ENCODE measurements at places on chromosomes 16 and 17.

GRCh38 chr17:13957636-13958035, 111.7 kb upstream of the COX10 start:
- no peak for DNase-seq
- H3K4me1 ChIP-seq: no peaks in the 10 kb centered on the region
- no peak overlapping the region for H3K27ac ChIP-seq
- H3K36me3 ChIP-seq: no peaks in the 10 kb centered on the region

GRCh38 chr16:57610611-57611010, 17.8 kb upstream of the ADGRG1 start:
- H3K36me3 ChIP-seq: no peaks in the 10 kb centered on the region
- H3K4me1 ChIP-seq: no peaks in the 10 kb centered on the region
- no peak overlapping the region for H3K4me3 ChIP-seq
- H3K27ac ChIP-seq: no peak overlapping the region
- no peak for DNase-seq
- H3K27me3 ChIP-seq: no peaks in the 10 kb centered on the region

DNA sequence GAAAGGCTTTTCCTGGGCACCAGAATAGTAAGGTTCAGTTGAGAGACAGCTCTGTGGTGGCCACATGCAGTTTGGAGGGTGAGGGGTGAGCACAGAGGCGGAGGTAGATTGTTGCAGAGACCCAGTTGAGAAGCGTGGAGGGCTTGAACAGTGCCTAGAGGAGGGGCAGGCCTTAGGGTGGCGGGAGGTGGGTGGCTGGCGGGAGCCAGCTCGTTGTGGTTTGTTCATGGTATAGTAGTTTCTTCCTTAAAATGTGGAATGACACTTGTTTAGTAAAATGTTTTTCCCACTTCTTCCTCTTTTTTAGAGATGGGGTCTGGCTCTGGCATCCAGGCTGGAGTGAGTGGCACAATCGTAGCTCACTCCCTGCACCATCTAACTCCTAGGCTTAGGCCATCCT, 14.2 kb downstream of the USP10 start:
- no peak overlapping the region for H3K27ac ChIP-seq
- H3K36me3 ChIP-seq: no peaks in the 10 kb centered on the region
- no peak overlapping the region for H3K4me3 ChIP-seq
- no peak for DNase-seq
- peaks cover 3% of the 10 kb centered on the region for H3K4me1 ChIP-seq

DNA sequence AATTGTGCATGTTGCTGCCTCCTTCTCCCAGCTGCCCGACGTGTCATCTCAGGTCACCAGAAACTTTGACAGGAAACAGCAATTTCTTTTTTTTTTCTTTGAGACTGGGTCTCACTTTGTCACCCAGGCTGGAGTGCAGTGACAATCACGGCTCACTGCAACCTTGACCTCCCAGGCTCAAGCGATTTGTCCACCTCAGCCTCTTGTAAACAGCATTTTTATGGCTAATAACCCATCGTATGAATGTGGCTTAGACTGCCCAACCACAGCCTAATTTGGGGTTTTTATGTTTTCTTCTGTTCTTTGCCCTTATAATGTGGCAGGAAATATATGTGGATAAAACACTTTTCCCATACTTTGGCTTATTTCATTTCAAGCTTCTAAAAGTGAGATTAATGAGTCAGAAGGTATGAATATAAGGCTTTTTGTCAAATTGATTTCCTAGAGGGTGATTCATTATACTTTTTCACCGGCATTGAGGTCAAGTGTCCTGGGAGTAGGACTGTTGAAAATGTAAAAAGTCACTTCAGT, 31.0 kb upstream of the SLC5A10 start:
- no peak overlapping the region for H3K27ac ChIP-seq
- H3K4me3 ChIP-seq: no peak overlapping the region
- no peaks in the 10 kb centered on the region for H3K27me3 ChIP-seq

- no peak for DNase-seq
- H3K36me3 ChIP-seq: peaks cover 41% of the 10 kb centered on the region
- no peak overlapping the region for H3K27ac ChIP-seq
- H3K4me1 ChIP-seq: no peaks in the 10 kb centered on the region
Measured at GRCh38 chr17:58492238-58493121, 4.3 kb upstream of the HSF5 start.

- no peak overlapping the region for H3K4me3 ChIP-seq
- H3K4me1 ChIP-seq: peaks cover 9% of the 10 kb centered on the region
- H3K36me3 ChIP-seq: no peaks in the 10 kb centered on the region
- no peak for DNase-seq
- H3K27me3 ChIP-seq: no peaks in the 10 kb centered on the region
- H3K27ac ChIP-seq: no peak overlapping the region
Measured at GRCh38 chr16:17392127-17392856, 78.5 kb downstream of the XYLT1 start.

- H3K27me3 ChIP-seq: no peaks in the 10 kb centered on the region
- no peaks in the 10 kb centered on the region for H3K4me1 ChIP-seq
- H3K27ac ChIP-seq: no peak overlapping the region
Measured at GRCh38 chr17:78995022-78995760, 14.4 kb downstream of the CANT1 start.

DNA sequence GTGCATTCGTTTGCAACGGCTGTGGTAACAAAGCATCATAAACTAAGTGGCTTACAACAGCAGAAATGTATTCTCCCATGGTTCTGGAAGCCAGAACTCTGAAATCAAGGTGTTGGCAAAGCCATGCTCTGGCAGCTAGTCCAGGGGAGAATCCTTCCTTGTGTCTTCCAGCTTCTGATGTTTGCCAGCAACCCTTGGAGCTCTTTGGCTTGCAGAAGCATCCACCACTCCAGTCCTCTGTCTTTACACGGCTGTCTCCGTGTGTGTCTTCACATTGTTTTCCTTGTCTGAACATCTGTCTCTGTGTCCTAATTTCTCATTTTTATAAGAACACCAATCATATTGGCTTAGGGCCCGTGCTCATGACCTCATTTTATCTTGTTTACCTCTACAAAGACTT, 265.3 kb upstream of the HSBP1 start:
- H3K36me3 ChIP-seq: no peaks in the 10 kb centered on the region
- H3K4me1 ChIP-seq: no peaks in the 10 kb centered on the region
- H3K27ac ChIP-seq: no peak overlapping the region
- DNase-seq: no peak
- H3K4me3 ChIP-seq: no peak overlapping the region

GRCh38 chr16:69055980-69056379, 49.5 kb upstream of the HAS3 start:
- no peaks in the 10 kb centered on the region for H3K4me1 ChIP-seq
- no peak overlapping the region for H3K27ac ChIP-seq
- no peaks in the 10 kb centered on the region for H3K36me3 ChIP-seq
- H3K27me3 ChIP-seq: no peaks in the 10 kb centered on the region

- no peak overlapping the region for H3K27ac ChIP-seq
- H3K4me1 ChIP-seq: 0 out of 2 replicates have a peak, but pooled peaks cover 1% of the 10 kb centered on the region
Measured at GRCh38 chr16:50737420-50737959, 4.4 kb upstream of the CYLD start.

DNA sequence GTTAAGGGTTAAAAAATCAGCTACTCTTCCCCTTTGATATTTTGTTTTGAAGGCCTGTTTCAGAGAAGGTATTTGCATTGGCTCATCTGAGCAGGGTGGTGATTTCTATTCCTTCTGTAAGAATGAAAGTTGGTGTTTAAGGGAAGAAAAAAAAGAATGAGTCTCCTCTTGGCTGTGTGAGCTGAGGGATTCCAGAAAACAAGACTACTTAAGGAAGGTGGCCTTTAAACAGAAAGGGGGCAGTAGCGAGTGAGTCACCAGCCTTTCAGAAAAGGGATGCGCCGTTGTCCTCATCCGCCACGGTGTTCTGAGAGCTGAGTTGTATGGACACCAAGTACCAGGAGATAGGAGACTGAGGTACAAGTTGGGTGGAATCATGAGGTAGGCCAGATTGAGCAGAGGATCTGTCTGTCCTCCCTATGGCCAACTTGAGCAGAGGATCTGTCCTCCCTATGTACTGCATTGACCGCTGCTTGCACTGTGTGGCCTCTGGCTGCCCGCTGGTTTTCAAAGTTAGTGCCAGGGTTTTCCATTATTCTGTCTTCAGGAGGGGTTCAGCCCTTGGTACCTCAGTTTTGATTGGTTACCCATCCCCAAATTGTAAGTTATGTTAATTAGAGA, 8.2 kb downstream of the PRKCA start:
- DNase-seq: no peak
- H3K36me3 ChIP-seq: no peaks in the 10 kb centered on the region
- H3K27me3 ChIP-seq: no peaks in the 10 kb centered on the region
- H3K4me3 ChIP-seq: no peak overlapping the region

- peaks cover 3% of the 10 kb centered on the region for H3K36me3 ChIP-seq
- H3K27me3 ChIP-seq: peaks cover 25% of the 10 kb centered on the region
- H3K4me1 ChIP-seq: peaks cover 21% of the 10 kb centered on the region
Measured at GRCh38 chr17:46770818-46771560, 47.5 kb downstream of the WNT3 start.

DNA sequence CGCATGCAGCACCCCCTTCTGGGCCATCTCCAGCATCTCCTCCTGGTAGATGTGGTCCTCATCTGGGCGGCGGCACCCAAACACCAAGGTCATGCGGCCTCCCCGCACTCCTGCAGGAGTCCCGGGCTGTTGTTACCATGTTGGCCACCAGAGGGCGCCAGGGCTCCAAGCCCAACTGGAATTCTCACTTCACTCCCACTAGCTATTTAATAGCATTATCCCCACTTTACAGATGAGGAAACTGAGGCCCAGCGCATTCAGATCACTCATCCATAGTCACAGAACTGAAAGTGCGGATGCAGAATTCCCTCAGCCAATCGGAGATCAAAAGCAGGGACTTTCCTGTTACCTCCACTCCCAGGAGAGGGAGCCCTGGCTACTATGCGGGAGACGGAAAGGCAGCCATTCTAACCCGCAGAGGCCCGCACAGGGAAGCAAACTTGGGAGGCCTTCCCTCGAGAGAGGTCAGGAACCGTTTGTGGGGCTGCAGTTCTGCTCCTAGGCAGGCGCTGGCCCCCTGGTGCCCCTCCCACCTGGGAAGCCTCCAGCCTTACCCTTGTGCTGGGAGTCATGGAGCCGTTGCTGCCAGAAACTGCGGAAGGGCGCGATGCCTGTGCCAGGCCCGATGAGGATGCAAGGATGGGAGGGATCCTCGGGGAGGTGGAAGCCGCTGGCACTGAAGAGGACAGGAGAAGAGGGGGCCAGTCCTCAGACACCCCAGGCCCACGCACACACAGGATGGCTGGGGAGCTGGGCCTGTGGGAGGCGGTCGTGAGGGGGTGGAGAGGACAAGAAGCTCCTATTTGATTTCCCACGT, 40.1 kb downstream of the NOS2 start:
- no peaks in the 10 kb centered on the region for H3K36me3 ChIP-seq
- H3K27ac ChIP-seq: no peak overlapping the region
- H3K4me1 ChIP-seq: no peaks in the 10 kb centered on the region
- no peak overlapping the region for H3K4me3 ChIP-seq

- no peaks in the 10 kb centered on the region for H3K36me3 ChIP-seq
- no peaks in the 10 kb centered on the region for H3K27me3 ChIP-seq
- no peaks in the 10 kb centered on the region for H3K4me1 ChIP-seq
- no peak overlapping the region for H3K4me3 ChIP-seq
- DNase-seq: no peak
Measured at GRCh38 chr16:17850581-17851250, 380.0 kb upstream of the XYLT1 start.

DNA sequence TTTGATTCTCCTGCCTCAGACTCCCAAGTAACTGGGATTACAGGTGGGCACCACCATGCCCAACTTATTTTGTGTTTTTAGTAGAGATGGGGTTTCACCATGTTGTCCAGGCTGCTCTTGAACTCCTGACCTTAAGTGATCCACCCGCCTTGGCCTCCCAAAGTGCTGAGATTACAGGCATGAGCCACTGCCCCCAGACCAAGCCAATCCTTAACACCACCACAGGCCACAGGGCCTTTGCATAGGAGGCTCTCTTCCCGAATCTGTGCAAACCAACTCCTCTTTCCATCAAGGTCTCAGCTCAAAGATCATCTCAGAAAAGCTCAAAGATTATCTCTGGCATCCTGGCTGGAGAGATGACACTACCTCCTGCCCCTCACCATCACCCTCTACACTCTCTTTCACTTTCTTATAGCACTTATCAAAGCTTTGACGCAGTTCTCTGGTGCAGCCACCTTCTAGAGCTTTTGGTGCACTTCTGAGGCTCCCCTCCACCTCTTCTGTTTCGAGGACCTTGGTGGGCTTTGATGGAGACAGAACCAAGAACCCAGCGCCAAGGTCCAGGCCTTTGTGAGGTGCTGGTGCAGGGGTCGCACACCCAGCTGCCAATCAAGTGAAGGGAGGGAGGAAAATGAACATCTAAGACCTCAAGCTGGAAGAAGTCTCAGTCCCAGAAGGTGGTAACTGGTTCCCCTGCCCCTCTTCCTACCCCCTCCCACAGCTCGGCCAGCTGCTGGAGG, 23.2 kb upstream of the PHB1 start:
- no peak overlapping the region for H3K4me3 ChIP-seq
- DNase-seq: no peak
- H3K27me3 ChIP-seq: no peaks in the 10 kb centered on the region
- peaks cover 9% of the 10 kb centered on the region for H3K4me1 ChIP-seq
- no peak overlapping the region for H3K27ac ChIP-seq
